ENCODE measurements at places on chromosomes 6 and 20.

- DNase-seq, result no peak
Measured at GRCh38 chr20:58744836-58745235, 52.2 kb downstream of the NPEPL1 start.

GRCh38 chr6:142421285-142422117, 119.7 kb downstream of the ADGRG6 start:
- no peak for DNase-seq

DNA sequence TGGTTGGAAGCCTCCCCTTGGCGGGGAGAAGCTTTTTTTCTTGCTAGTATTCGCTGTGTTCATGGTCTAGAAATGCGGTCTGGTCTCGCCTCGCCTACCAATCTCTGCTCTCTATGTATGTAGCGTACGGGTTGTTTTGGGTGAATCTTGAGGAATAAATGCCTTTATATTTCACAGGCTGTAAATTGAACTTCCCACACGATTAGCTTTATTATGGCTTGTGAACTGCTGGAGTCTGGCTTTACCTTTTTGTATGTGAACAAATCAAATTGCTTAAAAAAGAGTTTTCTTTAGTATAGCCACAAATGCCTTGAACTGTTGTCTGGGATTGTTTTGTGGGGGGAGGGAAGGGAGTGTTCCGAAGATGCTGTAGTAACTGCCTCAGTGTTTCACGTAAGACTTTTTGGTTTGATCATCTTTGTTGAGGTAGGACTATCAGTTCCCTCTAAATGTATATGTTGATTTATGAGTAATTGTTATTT, 2.2 kb downstream of the INSM1 start:
- no peak for DNase-seq

DNA sequence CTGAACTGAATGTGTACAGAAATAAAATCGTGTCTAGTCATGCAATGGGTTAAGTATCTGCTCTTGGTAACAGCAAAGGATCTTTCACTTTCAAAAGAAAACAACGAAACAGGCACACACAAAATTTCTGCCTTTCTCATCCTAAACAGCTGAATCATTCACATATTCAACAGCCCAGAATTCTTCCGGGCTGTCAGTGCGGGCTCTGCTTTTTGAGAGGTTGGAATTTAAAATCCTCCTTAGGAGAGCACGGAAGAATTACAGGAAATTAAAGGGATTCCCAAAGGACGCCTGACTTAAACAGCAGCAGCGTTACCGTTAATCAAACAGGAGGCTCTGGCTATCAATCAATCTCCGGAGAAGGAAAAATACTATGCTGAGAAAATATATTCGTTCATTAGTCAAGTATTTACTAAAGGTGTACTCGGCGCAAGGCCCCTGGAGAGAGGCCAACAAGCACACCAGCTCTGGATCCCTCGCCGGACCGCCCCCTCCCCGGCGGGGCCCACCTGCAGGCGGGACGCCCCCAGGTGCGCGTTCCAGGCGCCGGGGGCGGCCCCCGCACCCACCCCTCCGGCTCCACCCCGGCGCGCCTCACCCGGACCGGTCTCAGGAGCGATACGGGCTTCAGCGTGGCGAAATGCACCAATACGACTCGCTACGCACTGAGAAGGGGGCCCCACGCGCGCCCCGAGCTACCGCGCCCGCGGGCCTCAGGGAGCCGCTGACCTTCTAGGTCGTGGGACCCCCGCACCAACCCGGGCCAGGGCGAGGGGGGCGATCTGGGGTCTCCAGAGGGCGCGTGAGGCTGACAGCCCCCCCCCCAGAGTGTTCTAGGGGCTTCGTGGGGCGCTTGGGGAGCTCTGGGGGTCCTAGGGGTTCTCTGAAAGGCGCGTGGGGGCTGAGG, 1.0 kb downstream of the NAPB start:
- peak; percentile 45 for DNase-seq

- no peak for DNase-seq
Measured at GRCh38 chr20:60467078-60467477, 508.9 kb downstream of the CDH26 start.

DNA sequence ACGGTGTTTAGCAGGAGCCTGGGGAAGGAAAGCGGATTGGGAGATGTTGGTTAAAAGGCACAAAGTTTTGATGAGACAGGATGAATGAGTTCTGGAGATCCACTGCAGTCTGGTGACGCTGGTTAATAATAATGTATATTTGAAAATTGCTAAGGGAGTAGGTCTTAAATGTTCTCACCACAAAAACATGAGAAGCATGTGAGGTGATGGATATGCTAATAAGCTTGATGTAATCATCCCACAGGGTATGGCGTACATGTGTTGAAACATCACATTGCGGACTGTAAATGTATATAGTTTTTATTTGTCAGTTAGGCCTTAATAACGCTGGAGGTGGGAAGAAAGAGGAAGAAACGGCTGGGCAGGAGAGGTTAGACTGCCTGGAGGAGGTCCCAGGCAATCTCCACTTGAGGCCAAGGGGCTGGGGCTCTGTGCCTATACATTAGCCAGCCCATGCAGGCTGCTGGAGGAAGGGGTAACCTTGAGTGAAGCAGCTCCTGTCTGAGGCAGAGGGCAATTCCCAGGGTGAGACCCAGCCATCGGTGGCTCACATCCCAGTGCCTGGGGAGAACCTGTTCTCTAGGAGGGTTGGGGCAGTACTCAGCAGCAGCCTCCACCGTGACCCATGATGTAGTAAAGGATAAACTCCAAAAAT, 188.2 kb upstream of the QKI start:
- DNase-seq, result no peak

DNA sequence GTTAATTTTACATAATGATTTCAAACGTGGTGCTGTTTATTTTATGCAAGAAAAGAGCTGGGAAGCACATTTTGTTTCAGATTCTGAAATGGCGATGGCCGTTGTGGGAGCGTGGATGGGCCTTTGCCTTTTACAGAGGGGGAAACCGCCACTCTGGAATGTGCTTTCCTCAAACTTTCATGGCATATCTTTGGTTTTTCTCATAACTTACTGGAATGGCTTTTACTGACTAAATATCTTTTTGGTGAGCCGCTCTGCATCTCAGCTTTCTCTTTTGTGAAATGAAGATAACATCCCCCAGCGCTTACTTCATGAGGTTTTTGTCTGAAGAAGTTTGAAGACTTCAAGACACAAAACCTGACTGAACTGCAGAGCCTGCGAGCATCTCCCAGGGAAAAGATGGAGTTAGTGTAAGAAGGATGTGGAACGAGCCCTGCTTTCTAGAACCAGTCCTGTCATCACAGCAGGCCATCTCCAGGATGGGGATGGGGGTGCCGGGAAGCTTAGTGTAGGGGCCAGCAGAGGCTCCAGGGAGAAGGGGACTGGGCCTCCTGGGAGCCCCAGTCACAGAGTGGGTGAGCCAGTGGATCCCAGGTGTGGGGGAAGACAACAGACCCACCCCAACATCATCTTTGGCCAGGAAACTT, 61.8 kb upstream of the TIAM2 start:
- no peak for DNase-seq

DNA sequence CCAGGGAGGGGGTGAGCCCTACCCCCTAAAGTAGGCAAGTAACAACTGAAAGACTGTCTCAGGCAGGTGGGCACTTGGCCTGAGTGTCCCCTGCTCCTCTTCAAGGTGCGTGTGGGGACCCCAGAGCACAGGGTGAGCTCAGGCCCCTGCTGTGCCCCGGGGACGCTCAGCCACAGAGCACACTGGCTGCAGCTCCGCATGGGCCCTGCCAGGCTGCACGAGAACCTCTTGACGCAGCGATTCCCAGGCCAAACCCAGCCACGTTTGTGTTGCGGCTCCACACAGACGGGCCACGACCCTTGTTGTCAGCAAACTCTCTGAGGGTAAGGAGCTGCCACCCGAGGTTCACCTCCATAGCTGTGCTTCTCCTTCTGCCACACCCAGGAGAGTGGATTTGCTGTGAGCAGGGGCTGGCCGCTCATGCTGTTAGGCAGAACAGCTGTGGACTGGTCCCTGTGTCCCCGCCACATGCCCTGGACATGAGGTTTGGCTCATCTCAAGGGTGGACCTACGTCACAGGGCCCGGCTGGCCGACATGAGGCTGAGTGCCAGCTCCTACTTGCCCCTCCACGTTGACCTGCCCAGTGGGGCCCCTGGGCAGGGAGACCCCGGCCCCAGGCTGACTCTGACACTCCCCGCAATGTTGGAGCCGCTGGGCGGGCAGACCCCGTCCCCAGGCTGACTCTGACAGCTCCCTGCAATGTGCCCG, 29.7 kb upstream of the GATA5 start:
- no peak for DNase-seq

DNA sequence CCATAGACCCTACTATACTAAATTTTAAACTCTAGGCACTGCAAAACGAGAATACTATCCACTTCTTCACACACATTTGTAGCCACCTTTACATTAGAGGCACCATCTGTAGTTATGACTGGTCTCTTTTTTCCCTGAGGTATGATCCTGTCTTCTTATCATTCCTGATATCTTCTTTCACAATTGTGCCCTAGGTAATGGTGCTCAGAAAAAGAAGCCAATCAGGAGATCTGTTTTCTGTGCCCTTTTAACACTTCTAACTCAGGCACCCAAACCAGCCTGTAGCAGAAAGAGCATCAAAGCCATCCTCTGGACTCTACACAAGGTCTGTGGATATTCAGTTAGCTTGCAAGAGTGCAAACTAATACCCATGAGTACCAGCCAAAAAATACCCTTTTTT, 149.7 kb upstream of the SGK1 start:
- DNase-seq, result no peak

DNA sequence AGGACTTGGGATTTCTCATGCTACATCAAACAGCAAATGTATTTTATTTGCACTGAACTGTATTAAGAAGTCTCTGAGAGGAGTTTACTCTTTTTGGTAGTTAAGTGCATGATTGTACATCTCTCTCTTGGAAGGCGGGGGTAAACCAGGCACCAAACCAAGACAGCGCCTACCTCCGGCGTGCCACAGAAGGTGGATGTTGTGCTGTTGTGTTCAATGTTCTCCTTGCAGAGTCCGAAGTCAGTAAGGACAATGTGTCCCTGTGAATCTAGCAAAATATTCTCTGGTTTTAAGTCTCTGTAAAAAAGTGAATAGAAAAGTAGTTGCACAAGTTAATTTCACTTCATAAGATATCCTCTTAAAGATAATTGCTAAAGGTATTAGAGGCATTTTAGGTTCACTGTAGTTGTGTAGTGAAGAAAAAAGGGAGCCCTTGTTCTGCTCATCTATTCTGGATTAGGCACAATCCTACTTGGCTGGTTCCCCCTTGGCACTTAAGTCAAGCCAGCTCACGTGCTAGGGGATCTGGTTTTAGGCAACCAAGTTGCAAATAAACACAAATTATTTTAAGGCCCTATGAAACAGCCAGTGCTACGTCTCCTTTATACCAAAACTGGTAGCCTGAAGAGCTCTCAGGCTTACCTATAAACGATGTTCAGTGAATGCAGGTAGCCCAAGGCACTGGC, 119.7 kb upstream of the SLC2A12 start:
- DNase-seq, result no peak

DNA sequence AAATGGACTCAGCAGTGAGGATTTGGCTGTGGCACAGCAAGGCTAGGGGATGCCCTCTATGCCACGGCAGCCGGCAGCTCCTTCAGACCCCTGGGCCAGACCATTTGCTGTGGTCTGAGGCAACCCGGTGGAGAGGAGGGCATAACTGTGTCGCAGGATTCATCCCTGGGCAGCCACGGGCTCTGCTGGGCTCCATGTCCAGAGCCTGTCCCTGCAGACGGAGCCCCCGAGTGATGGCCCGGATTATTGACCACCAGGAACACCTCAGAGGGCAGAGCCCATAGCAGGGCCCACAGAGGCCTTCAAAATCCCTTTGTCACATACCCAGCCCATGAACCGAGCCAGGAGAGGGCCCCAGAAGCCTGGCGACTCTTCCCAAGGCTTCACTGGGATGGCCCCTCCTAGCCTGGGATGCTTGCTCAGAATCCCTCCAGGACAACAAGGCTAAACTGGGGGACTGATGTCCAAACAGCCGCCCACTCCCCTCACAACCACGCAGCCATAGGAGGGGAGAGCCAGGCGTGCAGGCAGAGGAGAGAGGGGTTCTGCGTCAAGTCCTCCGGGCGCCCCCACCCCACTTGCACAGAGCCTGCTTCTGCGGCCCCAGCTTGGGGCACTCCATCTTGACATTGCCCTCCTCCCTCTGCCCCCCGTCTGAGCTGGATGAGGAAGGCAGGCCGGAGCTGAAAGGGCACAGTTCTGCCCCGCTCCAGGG, 68.2 kb upstream of the AFDN start:
- DNase-seq, result no peak

GRCh38 chr20:25198663-25199383, 3.3 kb downstream of the ENTPD6 start:
- no peak for DNase-seq

GRCh38 chr20:35093267-35093884, 769 bp upstream of the TRPC4AP start:
- no peak for DNase-seq

DNA sequence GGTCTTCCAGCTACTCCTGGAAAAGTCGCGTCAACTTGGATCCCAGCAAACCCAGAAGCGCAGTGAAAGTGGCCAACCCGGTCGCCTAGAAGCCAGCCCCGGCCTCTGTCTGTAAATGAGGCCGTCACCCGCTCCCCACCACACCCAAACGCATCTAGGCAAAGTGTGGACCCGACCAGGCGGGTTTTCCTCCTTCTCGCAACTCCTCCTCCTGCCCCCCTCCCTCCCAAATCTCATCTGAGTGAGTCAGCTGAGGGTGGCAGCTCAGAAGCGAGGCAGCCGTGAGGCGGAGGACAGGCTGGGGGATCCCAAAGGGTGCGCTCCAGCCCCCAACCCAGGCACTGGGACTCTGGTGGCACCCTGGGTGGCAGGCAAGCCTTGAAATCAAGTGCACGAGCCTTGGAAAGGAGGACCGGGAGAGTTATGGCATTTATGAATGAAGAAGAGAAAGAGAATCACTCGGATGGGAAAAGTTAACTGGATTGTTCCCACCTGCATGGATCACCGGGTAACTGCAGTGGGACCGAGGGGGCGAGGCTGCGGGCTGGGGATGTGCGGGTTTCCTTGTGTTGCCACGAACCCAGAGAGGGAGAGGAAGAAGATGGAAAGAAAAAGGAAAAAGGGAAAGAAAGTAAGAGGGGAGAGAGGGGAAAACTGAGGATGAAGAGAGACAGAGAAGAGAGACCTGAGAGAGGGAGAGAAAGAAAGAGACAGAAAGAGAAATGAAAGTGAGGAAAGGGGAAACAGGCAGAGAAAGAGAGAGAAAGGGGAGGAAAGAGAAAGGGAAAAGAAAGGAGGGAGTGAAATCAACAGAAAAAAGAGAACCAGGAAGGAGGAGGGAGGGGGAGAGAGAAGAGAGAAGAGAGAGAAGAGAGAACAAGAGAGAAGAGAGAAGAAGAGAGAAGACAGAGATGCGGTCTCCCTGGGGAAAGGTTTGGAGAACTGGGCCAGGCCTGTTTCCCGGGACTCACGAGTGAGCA, at the start of gene APCDD1L:
Gene APCDD1L, minus strand, starts transcription at position 167 of the 980 bp plus-strand sequence. CDS start 692 bp downstream, outside the sequence.
- DNase-seq, result no peak

- DNase-seq, result no peak
Measured at GRCh38 chr6:33546766-33547165, 33.3 kb downstream of the BAK1 start.

GRCh38 chr6:166861961-166862286, 94.4 kb downstream of the RNASET2 start:
- no peak for DNase-seq

- DNase-seq, result no peak
Measured at GRCh38 chr20:20276811-20277530, 90.9 kb upstream of the INSM1 start.
